ENCODE measurements at places on chromosomes 2 and 18.

DNA sequence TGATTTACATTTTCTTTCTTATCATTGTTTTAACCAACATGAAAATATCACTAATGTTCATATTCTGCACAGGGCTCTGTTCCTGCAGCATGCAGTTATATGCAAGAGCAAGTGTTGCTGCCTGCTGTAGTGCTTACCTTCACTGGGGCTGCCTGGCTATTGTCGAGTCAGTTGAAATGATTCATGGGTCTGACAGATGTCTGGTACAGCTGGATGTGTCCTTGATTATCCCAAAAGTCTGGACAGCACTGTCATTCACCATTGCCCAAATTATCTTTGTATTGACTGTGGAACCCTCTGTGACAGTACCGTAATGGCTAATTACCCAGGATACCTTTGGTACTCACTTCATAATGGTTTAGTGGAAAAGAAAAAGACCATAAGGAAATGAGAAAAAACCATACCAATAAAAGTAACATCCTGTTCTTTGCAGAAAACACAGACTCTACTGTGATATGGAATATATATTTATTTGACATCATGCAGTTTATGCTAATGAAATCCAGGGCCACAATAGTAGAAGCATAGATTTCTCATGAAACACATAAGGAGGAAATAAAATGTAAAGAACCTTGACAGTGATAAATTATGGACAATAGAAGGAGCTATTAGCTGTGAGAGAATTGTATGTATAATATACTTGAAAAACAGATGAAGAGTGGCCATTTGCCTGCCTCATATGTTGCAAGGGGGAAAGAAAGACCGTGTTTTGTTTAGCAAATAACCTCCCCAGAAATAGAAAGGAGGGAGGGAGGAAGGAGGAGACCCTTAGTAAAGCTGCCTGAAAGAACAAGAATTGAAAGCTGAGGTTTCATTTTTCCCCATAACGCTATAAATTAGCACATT lies 249.8 kb upstream of the ATP5MC3 start:
- no peak for DNase-seq

- DNase-seq: no peak
These were observed 87.2 kb downstream of the COBLL1 start for GRCh38 chr2:164754157-164755093.

- peak; percentile 63 for DNase-seq
These were observed 49.9 kb upstream of the DAPL1 start for GRCh38 chr2:158745067-158745865.

DNA sequence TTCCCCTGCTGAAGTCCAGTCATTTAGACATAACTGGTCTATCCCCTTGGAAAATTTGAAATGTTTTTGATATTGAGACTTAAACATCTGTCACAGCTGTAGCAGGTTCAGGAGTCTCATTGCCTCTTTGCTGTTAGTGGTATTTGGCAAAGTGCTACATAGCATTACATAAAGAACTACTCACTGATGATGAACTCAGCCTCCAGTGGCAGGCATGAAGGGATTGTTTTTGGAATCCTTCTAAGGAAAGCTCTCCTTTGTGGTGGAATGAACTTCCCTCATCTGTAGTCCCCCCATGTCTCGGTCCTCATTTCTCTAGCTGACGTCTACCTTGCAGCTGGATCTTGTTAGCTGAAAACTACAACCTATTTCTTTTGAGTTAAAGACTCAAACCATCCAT lies 111.6 kb downstream of the TACR1 start:
- DNase-seq: no peak

- DNase-seq: no peak
These were observed 23.3 kb downstream of the GLS start for GRCh38 chr2:190903693-190904450.

- DNase-seq: no peak
These were observed 25.1 kb upstream of the B3GNT7 start for GRCh38 chr2:231370429-231370748.

DNA sequence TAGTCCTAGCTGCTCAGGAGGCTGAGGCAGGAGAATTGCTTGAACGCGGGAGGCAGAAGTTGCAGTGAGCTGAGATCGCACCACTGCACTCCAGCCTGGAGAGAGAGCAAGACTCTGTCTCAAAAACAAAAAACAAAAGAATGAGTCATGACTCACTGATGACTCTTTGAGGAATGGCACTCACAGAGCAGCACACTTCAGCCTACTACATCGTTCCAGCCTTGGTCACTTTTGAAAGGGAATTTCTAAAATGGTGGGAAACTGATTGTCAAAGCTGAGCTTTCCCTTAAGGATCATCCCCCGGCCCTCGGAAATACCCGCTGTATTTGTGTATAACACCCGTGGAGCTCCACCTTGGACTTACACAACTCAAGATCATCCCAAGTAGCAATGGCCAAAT lies 217.3 kb upstream of the HS6ST1 start:
- no peak for DNase-seq

- DNase-seq: no peak
These were observed 34.1 kb upstream of the IL1RL1 start for GRCh38 chr2:102277202-102277700.

- no peak for DNase-seq
These were observed 134.5 kb downstream of the ASB1 start for GRCh38 chr2:238561230-238561629.

DNA sequence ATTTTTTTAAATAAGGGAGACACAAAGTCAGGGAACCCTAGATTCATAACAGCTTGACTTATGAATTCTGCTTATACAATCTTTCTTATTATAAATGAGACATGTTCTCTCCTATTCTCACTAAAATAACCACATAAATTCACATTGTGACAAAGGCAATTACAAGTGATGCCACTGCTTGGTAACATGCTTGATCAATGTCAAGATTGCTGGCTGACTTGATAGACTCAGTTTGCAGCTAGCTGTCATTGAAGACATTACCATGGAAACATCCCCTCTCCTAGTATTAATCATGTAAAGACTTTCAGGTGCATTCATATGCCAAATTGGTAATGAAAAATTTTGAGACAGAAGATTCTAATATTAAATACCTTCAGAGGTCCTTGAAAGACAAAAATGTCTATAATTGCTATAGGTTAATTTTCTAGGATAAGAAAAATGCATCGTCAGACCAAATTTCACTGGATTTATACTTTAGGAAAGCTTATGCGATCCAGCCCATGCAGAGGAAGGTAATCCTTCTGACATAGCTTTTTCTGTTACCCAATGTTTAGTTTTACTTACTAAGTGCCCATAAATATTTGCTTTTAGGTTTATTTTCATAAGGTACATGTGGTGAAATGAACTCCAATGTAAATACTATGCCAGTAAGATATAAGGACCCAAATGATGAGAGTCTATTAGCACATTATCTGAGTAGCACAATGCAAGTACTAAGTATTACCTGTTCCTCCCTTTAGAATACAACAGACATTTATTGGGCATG lies 32.6 kb upstream of the ENOSF1 start:
- DNase-seq: no peak

DNA sequence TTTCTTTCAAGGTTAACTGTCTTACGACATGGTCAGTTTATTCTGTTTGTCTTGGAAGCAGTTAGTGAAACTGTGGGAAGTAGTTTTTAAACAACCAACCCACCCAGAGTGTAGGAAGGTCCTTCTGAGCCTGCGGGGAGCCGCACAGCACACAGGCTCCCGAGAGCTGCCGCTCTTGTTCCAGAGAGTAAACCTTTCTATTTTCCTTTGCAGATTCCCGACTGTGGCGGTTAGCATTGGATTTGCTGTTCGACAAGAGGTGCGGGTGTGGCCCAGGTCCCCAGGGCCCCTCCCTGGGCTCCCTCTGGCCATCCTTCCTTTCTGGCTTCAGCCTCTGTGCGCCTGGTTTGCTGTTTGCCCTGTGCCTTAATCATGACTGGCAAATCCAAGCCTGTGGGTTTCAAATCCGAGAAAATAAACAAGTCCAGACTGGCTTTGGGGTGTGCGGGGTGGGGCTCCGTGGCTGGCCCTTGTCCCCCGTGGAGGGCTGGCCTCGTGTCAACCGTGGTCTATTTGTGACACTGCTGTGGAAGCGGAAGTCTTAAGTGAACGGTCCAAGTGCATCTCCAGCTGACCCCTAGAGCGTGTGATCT lies 30.7 kb downstream of the IMPA2 start:
- DNase-seq: no peak
